ENCODE measurements at places on chromosomes 7 and 10.

GRCh38 chr7:142523821-142524460, 225.3 kb upstream of the PRSS1 start:
- DNase-seq: no peak

DNA sequence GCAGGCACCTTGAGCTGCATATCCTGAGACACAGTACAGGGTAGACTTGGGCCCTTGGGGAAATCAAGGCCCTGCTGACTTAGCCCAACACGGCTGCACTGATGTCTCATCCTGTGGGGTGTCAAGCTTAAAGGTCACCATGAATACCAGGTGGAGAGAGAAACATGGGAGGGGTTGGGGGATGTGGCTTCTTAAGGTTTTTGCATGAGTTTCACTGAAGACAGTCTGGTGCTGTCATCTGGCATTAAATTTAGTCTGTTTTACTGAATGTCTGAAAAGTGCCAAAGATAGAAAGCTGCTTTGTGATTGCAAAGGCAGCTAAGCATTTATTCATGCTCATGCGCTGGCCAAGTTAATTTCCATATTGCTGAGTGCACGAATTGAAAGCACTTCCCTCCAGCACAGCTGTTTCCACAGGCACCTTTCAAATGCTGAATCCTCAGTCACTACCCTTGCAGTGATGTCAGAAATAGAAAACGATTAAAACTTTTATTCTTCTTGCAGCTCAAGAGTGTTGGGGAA, 102.1 kb downstream of the OSBPL3 start:
- DNase-seq: no peak

GRCh38 chr10:70672165-70673042, at the start of gene ADAMTS14:
Gene ADAMTS14, plus strand, starts transcription at chr10:70672506. Its CDS starts 297 bp downstream, at chr10:70672803.
- DNase-seq: peak; percentile 22

GRCh38 chr7:158885624-158886023, 29.3 kb downstream of the DYNC2I1 start:
- no peak for DNase-seq

DNA sequence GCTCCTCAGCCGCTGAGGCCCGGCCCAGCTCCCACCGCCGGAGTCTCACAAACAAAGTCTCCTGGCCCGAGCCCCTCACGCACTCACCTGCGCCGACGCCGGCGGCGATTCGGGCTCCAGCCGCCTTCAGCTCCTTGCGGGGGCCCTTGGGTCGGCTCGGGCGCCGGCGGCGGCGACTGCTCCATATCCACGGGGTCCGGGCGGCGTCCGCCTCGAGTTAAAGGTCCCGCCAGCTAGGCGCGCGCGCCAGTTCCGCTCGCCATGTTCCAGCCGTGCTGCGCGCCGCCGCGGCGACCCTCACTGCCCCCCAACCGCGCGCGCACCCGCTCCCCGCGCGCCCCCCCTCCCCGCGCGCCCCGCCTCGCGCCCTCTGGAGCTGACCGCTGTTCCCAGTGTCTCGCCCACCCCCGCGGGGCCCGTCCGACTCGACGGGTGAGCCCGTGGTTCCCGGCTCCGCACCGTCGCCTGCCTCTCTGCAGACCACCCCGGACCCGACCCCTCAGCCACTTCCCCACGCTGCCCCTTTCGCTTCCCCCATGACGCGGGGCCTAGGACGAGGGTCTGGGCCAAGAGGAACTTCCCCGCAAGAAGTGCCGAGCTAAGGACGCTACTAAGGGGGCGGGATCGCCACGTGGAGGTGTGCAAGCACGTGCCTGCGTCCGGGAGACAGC, 396.1 kb downstream of the ZNF33B start:
- no peak for DNase-seq

DNA sequence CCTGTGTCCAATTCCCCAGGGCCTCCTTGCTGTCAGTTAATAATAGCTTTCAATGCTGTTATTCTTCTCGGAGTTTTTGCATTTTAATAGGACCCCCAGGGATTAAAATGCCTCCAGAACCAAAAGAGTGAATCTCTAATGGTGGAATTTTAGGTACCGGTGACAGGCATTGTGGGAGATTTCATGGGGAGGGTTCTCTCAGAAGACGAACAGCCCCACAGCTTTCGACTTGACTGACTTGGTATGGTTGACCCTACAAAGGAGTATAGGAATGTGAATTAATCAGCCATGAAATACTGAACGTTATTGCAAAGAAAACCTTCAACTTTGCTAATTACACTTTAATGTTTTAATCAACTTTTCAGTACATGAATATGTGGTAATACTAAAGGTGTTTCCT, 206.3 kb upstream of the FZD8 start:
- no peak for DNase-seq

Data from NCI-H1436 (cell line).